HT1080 (cell line): ENCODE measurements at places on chromosomes 2 and 18.
A peak's percentile ranks its signal among the peaks of the same experiment; 100 is the strongest.

DNA sequence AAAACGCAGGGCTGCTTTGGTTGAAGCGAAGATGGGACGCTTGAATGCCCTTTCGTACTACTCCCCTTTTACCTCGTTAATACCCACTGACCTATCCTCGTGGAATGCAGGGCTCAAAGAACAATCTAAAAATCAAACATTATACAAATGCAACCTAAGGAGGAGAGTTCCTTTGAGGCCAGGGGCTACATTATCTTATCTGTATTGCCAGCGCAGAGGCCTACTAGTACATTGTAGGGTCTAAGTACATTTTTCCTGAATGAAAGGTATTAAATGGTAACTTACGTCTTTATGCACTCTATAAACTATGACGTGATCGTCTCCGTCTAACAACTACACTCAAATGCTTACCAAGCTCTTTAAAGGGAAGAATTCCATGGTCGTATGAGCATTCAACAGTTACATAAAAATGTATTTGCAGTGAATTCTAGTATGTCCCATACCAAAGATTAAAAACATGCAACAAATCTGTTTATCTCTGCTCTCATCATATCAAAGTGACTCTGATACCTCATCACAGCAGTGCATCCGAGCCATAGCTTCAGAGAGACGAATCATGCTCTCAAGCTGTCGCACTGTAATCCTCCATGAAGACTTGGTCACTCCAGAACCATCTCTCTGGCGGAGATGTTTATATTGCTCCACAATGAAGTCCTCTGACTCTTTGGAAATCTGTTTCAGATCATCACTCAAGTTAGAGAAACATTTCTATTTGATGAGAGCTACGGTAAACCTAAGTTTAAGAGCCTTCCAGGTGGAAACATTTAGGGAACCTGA lies 14.1 kb upstream of the LCT start:
- DNase-seq, result no peak

DNA sequence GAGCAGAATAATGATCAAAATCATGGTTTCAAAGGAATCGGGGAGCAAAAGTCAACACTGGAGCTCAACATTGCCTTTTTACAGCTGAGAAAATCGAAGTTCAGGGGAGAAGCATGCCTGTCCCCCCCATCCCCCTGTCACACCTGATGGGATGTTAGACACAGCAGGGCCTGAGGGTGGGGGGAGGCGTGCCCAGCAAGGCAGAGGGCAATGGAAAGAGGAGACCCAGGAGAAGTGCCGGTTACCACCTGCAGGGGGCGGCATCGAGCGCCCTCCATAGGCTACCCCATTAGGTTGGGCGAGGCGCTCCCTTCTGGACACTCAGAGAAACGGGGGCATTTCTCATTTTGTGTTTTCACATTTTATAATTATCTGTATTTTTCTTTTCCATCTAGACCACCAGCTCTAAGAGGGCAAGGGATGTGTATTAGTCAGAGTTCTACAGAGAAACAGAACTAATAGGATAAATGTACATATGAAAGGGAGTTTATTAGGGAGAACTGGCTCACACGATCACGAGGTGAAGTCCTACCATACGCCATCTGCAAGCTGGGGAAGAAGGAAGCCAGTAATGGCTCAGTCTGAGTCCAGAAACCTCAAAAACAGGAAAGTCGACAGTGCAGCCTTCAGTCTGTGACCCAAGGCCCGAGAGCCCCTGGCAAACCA lies 271.3 kb downstream of the LRATD1 start:
- DNase-seq, result peak; percentile 54

DNA sequence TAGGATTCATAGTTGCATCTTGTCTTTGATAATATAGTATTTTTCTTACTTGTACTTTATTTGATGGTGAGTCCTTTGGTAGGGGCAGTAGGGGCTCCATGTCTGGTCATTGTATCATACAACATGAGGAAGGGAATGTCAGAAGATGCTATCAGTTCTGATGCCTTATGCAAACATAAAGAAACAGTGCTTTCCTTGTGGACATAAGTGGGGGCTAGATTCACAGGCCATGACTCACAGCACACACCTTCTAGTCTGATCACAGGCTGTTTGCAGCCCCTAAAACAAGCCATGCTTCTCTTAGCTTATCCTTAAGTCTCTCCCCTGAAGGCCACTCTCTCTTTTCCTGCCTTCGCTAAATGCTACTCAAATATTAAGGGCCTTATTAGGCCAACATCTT lies 10.7 kb upstream of the SLC14A1 start:
- peak; percentile 67 for DNase-seq

GRCh38 chr18:35592298-35592697 lies 10.8 kb downstream of the GALNT1 start:
- no peak for DNase-seq

DNA sequence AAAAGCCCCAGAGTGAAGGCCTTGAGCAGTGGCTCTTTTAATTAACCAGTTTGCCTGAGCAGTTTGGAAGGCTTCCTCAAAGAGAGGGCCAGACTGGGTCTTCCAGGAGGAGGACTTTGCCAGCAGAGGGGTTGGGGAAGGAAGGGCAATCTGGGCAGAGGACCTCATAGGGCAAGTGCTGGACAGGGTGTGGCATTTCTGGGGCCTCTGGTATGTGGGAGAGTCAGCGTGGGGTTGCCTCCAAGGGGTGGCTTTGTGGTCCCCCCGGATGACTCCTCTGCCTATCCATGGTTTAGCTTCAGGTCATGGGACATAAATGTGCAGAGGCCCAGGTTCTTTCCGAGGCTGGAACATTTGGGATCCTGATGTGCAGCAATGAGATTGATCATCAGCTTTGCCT lies 12.6 kb downstream of the GLI2 start:
- no peak for DNase-seq

DNA sequence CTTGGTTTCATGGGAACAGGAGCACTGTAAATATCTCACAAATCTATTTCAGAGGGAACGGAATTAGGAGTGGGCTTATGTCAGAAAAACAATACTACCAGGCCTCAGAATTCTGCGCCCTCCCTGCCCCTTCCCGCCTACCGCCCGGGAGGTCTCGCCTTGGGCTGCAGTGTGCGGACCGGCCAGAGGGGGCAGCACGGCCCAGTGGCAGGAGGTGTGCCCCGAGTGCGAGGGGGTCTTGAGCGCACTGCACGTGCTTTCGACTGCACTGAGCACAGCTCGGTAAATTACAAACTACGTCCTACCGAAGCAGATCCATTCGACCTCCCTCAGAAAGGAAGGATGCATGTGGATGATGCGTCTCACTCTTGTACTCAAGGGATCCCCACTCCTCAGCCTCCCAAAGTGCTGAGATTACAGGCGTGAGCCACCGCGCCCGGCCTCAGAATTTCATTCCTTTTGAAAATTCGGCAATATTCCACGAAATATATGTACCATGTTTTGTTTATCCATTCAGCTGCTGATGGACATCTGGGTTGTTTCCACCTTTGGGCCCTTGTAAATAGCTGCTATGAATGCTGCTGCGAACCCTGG lies 297.0 kb downstream of the BCL2 start:
- DNase-seq, result no peak

GRCh38 chr2:62054029-62054791 lies 141.7 kb upstream of the B3GNT2 start:
- no peak for DNase-seq

DNA sequence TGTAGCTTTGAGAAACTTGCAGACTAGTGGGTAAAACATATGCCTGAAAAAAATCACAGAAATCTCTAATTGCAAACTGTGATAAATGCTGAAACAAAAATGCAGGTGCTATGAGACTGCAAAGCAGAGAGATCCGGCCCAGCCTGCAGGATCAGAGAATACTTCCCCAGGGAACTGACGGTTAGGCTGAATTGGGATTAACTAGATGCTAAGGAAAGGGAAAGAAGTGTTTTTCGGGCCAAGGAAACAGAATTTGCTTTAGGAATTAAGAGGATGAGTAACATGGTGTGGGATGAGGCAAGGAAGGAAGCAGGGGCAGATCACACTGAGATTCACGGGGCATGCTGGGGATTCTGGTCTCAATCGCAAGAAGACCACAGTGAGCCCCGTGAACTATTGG lies 71.5 kb downstream of the OSBPL6 start:
- no peak for DNase-seq

DNA sequence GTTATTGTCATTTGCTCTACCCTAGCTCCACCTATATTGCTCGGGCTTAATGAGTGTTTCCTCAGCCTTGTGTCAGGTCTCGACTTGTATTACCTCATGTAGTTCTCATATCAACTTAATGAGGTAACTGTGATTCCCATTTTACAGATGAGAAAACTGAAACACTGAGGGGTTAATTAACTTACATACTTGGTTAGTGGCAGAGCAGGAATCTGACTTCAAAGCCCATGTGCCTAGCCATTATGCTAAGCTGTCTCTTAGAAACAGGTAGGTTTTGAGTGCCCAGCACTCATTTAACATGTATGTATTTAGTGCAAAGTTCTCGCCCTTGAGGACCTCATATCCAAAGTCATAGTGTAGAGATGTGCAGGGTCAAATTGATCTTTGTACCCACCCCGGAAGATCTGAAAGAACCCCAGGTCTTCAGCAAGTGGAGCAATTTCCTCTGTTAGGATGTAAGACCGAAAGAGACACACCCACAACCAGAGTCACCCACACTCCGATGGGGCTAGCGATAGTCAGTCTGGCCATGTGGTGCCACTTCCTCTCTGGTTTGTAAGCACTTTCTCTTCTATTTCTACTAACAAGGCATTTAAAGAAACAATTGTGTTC lies 121.0 kb upstream of the SLC39A10 start:
- no peak for DNase-seq
